ENCODE measurements at places on chromosomes 5 and 9. TPM values are rescaled to one million over a fixed set of nuclear protein-coding genes. Genes with fewer than 3 reads are reported as not detected.

The FGF1 gene
- 0.20 TPM for total RNA-seq

The OGN gene
- total RNA-seq, result 25.6 TPM

The SPIN1 gene
- 43.5 TPM for total RNA-seq

The CPEB4 gene
- total RNA-seq, result 6.1 TPM

The PRR16 gene
- total RNA-seq, result 29.0 TPM

The CCDC171 gene
- total RNA-seq, result 1.7 TPM

The CHSY3 gene
- total RNA-seq, result 6.3 TPM

The TERT gene
- not detected for total RNA-seq

The RNF224 gene
- not detected for total RNA-seq

The SLC25A48 gene
- not detected for total RNA-seq

The GOLGA2 gene
- 110 TPM for total RNA-seq

The POLR3G gene
- total RNA-seq, result 4.2 TPM

The OR5C1 gene
- not detected for total RNA-seq

The SAPCD2 gene
- 0.75 TPM for total RNA-seq

The ANXA1 gene
- 337 TPM for total RNA-seq

The CCL27 gene
- total RNA-seq, result not detected

The TXNDC8 gene
- total RNA-seq, result not detected

The ANKRD34B gene
- not detected for total RNA-seq

The WDR38 gene
- not detected for total RNA-seq

The PAX5 gene
- not detected for total RNA-seq

The C1QTNF3 gene
- 0.31 TPM for total RNA-seq

The OR1L8 gene
- total RNA-seq, result not detected

The CDKN2B-AS1 gene
- total RNA-seq, result 1.2 TPM

The PRUNE2 gene
- total RNA-seq, result 12.7 TPM

The SOX30 gene
- total RNA-seq, result not detected

The AMBP gene
- 0.78 TPM for total RNA-seq

The PCDHA6 gene
- 0.64 TPM for total RNA-seq

The MAMDC2 gene
- total RNA-seq, result 0.81 TPM

The TCF7 gene
- 0.34 TPM for total RNA-seq

The TEX48 gene
- total RNA-seq, result not detected

The SPAAR gene
- total RNA-seq, result 2.5 TPM

The TNFSF15 gene
- not detected for total RNA-seq

The TRIM36 gene
- total RNA-seq, result 0.12 TPM

The SLCO4C1 gene
- total RNA-seq, result 0.05 TPM
